ENCODE measurements at places on chromosomes 1 and 21.
A peak's percentile ranks its signal among the peaks of the same experiment; 100 is the strongest.

GRCh38 chr21:27040738-27041469 lies 74.0 kb upstream of the ADAMTS5 start:
- DNase-seq = no peak

DNA sequence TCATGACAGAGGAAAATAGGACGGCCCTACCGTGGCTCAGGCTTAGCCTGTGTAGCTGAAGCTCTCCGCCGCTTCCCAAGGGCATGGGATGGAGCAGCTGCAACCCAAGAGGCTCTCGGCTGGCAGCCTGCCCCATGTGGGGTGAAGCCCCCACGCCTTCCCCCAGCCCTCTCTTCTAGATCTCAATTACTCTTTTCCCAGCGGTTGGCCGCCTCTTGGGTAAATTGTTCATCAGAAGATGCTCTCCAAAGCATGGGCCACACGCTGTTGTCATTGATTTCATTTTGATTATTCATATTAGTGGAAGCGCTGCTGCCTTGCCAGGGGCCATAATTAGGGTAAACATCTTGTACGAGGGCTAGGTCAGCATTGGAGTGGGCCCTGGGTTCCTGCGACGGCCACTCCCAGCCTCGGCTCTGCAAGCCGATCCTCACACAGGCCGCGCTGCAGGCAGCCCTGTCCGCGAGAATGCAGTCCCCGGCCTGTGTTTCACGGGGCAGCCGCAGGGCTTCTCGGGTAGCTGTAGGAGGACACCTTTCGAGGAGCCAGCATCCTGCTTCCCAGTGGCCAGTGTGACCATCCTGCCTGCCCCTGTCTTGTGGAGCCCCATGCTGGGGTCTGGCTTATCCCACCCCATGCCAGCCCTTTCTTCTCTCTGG lies 114.4 kb upstream of the VAMP3 start:
- no peak for DNase-seq

DNA sequence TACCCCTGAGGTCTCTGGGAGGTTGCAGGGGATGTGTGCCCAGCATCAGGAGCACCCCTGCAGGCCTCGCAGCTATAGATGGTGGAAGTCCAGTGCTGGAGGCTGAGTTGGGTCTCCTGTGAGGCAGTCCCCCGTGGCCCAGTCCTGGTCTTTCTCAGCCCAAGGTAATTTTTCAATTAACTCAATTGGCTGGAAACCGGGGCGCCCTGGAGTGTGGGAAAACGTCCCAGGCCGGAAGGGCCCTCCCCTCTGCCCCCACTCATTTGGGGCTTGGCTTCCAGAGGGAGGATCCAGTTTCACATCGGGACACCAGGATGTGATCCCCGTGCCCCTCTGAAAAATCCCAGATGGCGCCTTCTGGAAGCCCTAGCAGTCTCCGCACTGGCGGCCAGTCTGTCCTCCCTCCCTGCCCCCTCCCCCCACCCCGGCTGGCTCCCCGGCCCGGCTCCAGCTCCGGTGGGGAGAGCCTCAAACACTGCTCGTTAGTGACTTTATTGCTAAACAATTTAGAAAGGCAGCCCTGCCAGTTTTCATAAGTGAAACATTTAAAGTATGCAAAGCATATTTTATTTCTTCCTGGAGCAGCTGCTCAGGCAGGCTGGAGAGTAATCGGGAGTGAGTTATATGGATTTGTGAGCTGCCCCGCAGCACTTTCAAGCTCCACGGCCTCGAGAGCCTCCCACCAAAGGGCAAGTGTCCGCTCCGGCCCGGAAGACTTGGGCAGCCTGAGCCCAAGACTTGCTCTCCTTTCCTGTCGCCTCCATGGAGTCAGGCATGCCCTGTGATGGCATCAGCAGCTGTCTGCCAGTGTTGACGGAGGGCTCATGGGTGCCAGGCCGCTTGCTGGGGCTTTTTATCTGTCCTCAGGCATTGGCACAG lies 208.2 kb upstream of the TMEM51 start:
- no peak for DNase-seq

DNA sequence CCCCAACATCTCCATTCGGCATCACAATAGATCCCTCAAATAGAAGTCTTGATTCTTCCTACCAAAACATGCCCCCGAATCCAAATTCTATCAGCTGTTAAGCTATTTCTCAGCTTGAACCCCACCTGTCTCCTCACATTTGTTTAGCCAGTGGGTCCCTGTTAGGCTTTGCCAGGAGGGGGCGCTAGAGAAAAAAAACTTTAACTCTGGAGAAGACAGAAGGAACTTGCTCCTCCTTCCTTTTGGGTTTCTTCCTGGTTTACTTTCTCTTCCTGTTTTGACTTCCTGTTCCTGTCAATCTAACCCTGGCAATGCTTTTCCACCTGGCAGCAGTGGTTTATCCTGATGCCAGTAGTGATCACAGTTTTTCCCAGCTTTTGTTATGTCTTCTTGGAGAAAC lies 95.6 kb upstream of the KCNK1 start:
- DNase-seq = peak; percentile 81

- DNase-seq = no peak
Observed at GRCh38 chr1:30683699-30684098, 39.7 kb downstream of the MATN1 start.

DNA sequence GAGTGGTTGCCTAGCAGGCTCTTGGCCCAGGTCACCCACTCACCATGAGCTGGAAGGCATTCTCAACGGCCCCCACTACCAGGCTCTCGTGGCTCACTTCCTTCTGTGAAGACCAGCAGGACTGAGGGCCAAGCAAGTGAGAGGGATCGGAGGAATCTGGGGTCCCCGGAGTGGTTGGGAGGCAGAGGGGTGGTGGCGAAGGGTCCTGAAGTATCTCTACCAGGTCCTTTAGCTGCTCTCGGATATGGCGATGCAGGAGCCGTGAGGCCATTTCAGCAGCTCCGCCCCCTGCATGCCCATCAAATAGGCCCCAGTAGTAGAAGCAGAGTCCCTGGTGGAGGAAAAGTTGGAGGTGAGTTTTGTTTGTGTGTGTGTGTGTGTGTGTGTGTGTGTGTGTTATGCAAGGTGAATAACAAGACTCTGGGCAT lies 2.4 kb downstream of the PPM1J start:
- DNase-seq = no peak
